Cardiac septum (tissue), 1 donor: ENCODE measurements at places on chromosomes 3 and 15.

- DNase-seq = no peak
These were observed 187.1 kb downstream of the ALCAM start for GRCh38 chr3:105553851-105554250.

DNA sequence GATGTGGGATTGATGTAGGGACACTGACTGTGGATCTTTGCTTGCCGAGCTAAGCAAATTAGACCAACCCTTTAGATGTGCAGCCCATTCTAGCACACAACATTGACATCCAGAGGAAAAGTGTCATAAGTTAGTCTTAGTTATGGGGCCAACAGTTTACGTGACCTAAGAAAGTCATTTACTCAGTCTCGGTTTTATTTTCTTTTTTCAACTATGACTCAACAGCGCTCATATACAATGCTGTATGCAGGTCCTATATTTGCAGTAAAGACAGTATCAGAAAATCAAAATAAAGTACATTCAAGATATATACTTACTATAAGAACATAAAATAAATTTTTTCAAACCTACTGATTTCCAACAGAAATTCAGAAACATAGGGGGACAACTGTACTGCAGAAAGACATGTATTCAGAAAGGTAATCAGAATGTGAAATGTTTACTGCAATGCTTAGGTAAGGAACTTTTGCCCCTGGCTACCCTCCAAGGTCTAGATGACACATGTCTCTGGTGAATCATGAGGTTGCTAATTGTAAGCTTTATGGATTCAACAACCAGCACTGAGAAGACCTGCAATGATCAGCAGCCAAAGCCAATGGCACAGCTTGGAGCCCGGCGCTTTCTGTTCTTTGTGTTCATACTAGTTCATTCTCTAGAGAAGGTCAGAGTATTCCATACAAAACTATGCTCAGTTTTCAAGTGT, 317.5 kb upstream of the CNTN6 start:
- no peak for DNase-seq

- no peak for DNase-seq
These were observed 62.3 kb upstream of the ARHGEF3 start for GRCh38 chr3:56864090-56864489.

DNA sequence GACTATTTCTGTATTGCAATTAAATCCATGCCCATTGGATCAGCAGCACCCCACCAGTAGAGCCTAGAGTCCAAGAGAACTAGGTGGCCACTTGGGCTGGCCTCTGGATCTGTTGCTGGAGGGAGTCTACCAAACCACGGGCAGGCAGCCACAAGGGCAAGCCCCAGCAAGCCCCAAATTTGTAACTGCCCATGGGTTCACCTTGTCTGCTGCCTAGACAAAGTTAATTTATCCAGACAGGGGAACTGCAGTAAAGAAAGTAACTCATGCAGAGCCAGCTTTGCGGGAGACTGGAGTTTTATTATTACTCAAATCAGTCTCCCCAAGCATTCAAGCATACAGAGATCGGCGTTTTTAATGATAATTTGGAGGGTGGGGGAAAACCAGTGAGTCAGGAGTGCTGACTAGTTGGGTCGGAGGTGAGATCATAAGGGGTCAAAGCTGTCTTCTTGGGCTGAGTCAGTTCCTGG, 74.0 kb upstream of the TERB2 start:
- no peak for DNase-seq

- no peak for DNase-seq
These were observed 35.9 kb downstream of the OXNAD1 start for GRCh38 chr3:16300881-16301359.

- DNase-seq = no peak
These were observed 15.4 kb downstream of the DLG1 start for GRCh38 chr3:197283045-197283444.

GRCh38 chr3:191253089-191253799, 54.2 kb downstream of the OSTN start:
- DNase-seq = no peak
